Transverse colon (tissue), 4 donors: ENCODE measurements at places on chromosomes 4 and X. TPM values are rescaled to one million over a fixed set of nuclear protein-coding genes. Genes with fewer than 3 reads are reported as not detected.

TBC1D8B gene
- 8.3 TPM for total RNA-seq

- DNase-seq = no peak
These were observed 80.9 kb downstream of the PRDM5 start for GRCh38 chr4:120841580-120841979.

- no peak for DNase-seq
These were observed 167.7 kb downstream of the NPNT start for GRCh38 chr4:106063009-106063408.

- no peak for DNase-seq
These were observed 62.2 kb downstream of the STOX2 start for GRCh38 chr4:183967266-183967665.
